ENCODE measurements at places on chromosomes 13 and 19. TPM values are rescaled to one million over a fixed set of nuclear protein-coding genes. Genes with fewer than 3 reads are reported as not detected.

DNA sequence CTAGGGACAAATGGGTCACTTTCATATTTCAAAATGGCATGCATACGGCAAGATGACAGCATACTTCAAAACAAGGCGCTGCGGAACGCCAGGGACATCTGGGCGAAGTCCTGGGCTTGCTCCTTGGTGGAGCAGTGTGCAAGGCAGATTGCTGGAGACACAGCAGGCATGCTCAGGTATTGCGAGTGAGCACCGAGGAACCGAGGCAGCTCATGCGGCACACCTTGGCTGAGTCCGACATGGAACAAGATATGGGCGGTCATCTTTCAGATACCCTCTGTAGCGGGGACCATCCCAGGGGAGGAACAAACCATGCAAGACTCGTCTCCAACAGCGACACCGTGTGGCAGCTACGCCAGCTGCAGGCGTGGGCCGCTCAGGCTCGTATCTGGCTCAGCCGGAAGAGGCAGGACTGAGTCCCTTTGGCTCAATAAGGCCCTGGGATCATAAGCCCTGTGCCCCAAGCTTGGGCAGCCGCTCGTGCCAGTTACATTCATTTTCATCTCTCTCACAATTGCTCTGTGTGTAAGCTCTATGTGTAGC, 112.4 kb downstream of the NUFIP1 start:
- no peak overlapping the region for H3K27ac ChIP-seq
- no peaks in the 10 kb centered on the region for H3K36me3 ChIP-seq
- no peak for DNase-seq

TEX101 gene
- polyA plus RNA-seq, result not detected

GRCh38 chr13:66200555-66200954, 1029.6 kb downstream of the PCDH9 start:
- no peaks in the 10 kb centered on the region for H3K36me3 ChIP-seq
- H3K4me3 ChIP-seq, result no peak overlapping the region
- no peak overlapping the region for H3K27ac ChIP-seq
- no peak for DNase-seq
- no peaks in the 10 kb centered on the region for H3K4me1 ChIP-seq

DNA sequence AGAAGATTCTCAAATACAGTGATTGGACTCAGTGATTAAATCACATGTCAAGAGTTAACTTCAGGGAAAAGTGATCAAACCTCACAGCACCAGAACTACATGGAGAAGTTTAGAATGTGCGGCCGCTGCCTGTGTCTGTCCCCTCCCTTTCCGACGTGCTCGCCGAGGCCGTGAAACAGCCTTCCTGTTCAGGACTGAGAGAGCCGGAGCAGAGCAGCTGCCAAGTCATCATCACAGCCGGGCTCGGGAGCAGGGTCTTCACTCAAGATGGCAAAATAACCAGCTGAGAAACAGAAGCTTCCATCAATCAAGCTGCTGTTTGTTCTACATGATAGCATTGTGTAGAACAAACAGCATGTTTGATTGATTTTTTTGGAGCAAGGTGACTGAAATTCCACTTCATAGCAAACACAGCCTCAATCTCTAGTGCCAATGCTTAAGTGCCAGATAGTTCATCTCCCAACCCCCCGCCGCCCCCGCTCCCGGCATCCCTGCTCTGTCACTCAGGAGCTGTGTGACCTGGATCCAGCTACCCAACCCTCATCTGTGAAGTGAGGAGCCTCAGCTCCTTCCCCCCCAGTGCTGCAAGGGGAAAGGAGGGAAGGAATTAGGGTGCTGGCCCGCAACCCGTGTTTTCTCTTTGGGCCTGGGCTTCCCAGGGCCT, 70.6 kb downstream of the HSPH1 start:
- H3K4me3 ChIP-seq, result no peak overlapping the region
- H3K27me3 ChIP-seq, result no peaks in the 10 kb centered on the region
- no peak for DNase-seq
- H3K36me3 ChIP-seq, result no peaks in the 10 kb centered on the region
- no peak overlapping the region for H3K27ac ChIP-seq

DNA sequence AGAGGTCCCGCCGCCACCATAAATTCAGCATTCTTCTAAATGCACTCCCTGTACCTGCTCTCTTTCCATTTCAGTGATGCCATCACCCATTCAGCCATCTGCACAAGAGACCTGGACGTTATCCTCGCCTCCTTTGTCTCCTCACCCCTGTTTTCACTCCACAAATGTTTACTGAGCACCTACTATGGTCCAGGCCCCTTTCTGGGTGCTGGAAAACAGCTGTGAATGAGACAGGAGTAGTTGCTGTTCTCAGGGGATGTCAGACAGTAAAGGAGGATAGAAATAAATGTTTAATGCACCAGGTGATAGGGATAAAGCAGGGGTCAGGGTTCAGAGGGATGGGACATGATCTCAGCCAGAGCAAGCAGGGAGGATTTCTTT, 3.3 kb downstream of the AP1M1 start:
- no peak for DNase-seq
- H3K4me3 ChIP-seq, result no peak overlapping the region
- H3K4me1 ChIP-seq, result peaks cover 22% of the 10 kb centered on the region
- no peaks in the 10 kb centered on the region for H3K27me3 ChIP-seq
- peaks cover 27% of the 10 kb centered on the region for H3K36me3 ChIP-seq

GRCh38 chr19:18508585-18508984, 13.3 kb downstream of the ELL start:
- H3K4me1 ChIP-seq, result peaks cover 55% of the 10 kb centered on the region
- no peak for DNase-seq
- peak overlapping the region; percentile 66 for H3K27ac ChIP-seq
- no peaks in the 10 kb centered on the region for H3K27me3 ChIP-seq
- no peak overlapping the region for H3K4me3 ChIP-seq

DNA sequence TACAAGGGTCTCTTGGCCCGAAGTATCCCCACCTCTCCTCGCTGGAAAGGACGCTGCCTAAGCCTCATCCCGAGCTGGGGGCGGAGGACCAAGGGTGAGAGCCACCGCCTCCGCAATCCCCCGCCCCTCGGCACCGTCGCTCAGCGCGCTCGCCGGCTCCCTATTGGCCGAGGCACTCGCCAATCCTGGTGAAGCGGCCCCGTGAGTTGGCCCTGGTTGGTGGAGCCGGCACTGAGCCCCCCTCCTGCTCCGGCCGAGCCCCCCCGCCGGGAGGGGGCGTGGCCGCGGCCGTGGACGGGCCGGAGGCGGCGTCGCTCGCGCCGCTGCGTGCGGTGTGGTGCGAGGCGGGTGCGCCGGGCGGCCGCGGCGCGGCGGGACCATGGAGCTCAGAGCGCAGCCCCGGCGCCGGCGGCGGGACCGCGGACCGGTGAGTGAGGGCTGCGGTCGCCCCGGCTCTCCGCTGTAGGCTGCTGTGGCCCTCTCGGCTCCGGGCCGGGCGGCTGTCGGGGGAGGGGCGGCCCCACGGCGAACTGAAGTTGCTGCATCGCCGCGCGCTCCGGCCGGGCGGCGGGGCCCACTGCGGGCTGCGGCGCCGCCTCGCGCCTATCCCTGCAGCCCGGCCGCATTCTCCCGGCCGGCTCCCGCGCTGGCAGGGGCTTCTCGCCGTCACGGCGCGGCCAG, at the start of gene WASF3:
Gene WASF3, plus strand, starts transcription at position 291 of the 681 bp plus-strand sequence. CDS start 84,588 bp downstream, outside the sequence.
- peak; percentile 98 for DNase-seq
- no peaks in the 10 kb centered on the region for H3K4me1 ChIP-seq
- H3K36me3 ChIP-seq, result no peaks in the 10 kb centered on the region
- peak within 1 kb of the TSS; percentile 66 for H3K4me3 ChIP-seq
- H3K27ac ChIP-seq, result no peak within 1 kb of the TSS
- no peaks in the 10 kb centered on the region for H3K27me3 ChIP-seq

DNA sequence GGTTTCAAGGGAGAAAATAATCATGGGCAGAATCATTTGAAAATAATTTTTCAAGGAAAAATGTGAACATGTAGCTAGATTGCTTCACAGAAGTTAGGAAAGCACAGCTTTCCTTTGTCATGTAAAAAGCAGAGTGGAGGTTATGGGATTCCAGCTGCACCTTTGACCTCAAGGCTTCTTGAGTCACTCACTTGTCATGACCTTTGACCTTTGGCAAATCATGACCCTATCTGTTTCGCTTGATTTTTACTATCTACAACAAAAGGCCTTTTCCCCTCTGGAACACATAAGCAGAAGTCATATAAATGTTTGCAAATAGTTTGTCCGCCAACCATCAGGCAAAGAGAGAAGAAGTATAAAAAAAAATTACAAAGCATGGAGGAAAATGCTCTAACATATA, 210.7 kb upstream of the MIR17HG start:
- no peaks in the 10 kb centered on the region for H3K36me3 ChIP-seq
- no peak for DNase-seq
- H3K4me3 ChIP-seq, result no peak overlapping the region
- no peak overlapping the region for H3K27ac ChIP-seq
- H3K27me3 ChIP-seq, result no peaks in the 10 kb centered on the region
- H3K4me1 ChIP-seq, result peaks cover 13% of the 10 kb centered on the region

KIR3DL2 gene
- not detected for polyA plus RNA-seq

MBD3L2B gene
- polyA plus RNA-seq, result not detected

DNA sequence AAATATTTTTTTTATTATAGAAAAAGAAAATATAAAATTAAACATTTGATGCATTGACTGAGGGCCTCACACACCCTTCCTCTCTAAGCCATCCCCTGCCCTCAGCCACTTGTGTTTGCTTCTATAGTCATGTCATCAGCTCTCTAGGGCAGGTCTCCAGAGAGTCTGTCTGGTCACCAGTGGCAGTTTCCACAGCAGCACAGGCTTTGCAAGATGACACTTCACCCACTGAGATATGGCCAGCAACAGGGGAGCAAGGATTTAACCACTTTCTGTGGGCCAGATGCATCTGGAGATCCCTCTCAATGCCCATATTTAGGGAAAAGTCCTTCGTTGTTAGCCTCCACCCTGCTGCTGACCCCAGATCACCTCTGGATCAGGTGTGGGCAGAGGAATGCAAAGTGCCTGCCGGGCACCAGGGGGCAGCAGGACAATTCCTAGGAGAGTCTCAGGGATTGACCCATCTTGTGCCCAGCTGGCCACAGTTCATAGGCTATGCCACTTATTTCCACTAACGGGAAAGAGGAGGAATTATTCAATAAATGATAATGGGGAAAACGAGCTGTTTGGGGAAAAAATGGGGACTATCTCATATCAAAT, 4.8 kb downstream of the ABCC4 start:
- DNase-seq, result no peak
- H3K4me3 ChIP-seq, result no peak overlapping the region
- peaks cover 5% of the 10 kb centered on the region for H3K4me1 ChIP-seq
- H3K27ac ChIP-seq, result peak overlapping the region; percentile 67

DNA sequence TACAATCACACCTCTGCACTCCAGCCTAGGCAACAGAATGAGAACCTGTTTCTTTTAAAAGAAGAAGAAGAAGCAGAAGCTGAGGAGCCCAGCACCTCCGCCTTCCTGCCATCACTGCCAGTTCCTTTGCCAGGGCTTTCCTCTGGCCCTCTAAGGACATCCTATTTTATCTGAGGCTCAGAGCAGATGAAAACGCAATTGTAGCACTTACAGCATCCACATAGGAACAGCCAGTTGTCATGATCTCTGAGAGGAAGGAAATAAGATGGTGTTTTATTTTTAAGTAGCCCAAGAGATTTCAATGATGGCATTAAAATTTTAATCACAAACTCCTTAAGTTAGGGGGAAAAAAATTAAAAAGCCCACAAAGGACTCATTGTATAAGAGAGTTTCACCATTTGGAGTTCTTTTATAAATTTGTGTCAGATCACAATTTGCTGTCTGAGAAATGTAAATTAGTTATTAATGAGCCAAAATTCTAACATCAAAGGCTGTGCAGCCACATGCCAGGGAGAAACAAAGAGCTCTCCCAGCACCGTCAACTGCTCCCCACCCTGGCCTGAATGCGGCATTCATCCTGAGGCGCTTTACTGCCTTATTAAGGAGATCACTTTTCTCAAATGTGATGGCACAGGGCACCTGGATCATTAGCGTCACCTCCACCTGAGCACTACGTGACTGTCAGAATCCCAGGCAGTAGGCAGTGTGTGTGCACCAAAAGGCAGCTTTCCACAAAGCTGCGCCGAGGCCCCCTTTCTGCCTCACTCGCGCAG, 393.0 kb downstream of the FOXO1 start:
- H3K27ac ChIP-seq, result no peak overlapping the region
- DNase-seq, result no peak
- no peaks in the 10 kb centered on the region for H3K36me3 ChIP-seq
- H3K4me3 ChIP-seq, result no peak overlapping the region
- no peaks in the 10 kb centered on the region for H3K4me1 ChIP-seq

NCR1 gene
- not detected for polyA plus RNA-seq

GRCh38 chr13:111121506-111121905, 6.4 kb downstream of the ARHGEF7 start:
- no peak overlapping the region for H3K27ac ChIP-seq
- no peak overlapping the region for H3K4me3 ChIP-seq
- no peaks in the 10 kb centered on the region for H3K27me3 ChIP-seq
- H3K36me3 ChIP-seq, result no peaks in the 10 kb centered on the region
- H3K4me1 ChIP-seq, result no peaks in the 10 kb centered on the region
- peak; percentile 35 for DNase-seq

SH2D3A gene
- 12.5 TPM for polyA plus RNA-seq

DNA sequence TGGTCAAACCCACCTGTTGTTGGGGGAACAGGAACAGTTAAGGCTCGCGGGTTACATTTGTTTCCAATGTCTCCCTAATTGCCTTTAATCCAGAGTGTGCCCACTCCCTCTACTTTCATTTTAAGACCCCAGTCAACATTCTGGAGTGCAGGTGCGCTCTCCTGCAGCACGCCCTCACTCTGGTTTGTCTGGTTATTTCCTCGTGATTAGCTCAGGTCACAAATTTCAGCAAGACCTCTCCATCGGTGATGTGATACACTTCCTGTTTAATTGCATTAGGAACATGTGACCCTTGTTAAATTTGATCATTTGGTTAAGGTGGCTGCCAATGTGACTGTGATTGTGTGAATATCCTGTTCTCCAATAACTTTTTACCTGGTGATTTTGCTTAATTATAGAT, 53.0 kb downstream of the TEX29 start:
- H3K4me3 ChIP-seq, result no peak overlapping the region
- no peak for DNase-seq
- H3K27ac ChIP-seq, result no peak overlapping the region
- H3K27me3 ChIP-seq, result no peaks in the 10 kb centered on the region

GRCh38 chr19:8401981-8402411, 11.1 kb upstream of the MARCHF2 start:
- peaks cover 15% of the 10 kb centered on the region for H3K4me1 ChIP-seq
- H3K36me3 ChIP-seq, result peaks cover 21% of the 10 kb centered on the region
- DNase-seq, result no peak
- H3K27me3 ChIP-seq, result no peaks in the 10 kb centered on the region

CEACAM8 gene
- not detected for polyA plus RNA-seq

ANGPTL8 gene
- polyA plus RNA-seq, result 1.3 TPM

GRCh38 chr19:52936954-52937325, 13.7 kb upstream of the ZNF888 start:
- H3K4me3 ChIP-seq, result no peak overlapping the region
- H3K27me3 ChIP-seq, result no peaks in the 10 kb centered on the region
- no peak overlapping the region for H3K27ac ChIP-seq
- H3K4me1 ChIP-seq, result peaks cover 5% of the 10 kb centered on the region

DNA sequence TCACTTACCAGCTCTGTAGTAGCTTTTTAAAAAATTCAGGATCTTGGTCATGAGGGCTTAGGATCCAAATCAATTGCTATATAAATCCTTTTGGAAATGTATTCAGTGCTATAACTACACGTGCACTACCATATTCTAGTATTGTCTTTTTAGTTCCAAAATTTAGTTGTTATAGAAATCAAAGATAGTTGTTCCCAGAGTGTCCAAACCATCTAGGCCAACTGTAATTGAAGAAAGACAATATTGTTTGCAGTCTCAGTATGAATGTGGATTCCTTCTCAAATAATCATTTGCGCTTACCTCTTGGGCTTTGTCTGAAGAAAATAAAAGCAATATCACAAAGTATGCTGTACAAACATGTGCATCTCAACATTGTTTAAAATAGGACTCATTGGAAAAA, 184.1 kb upstream of the EDNRB start:
- H3K27me3 ChIP-seq, result no peaks in the 10 kb centered on the region
- no peak for DNase-seq
- H3K27ac ChIP-seq, result no peak overlapping the region
- no peak overlapping the region for H3K4me3 ChIP-seq
- H3K36me3 ChIP-seq, result no peaks in the 10 kb centered on the region

TRAPPC6A gene
- polyA plus RNA-seq, result 123 TPM

SMIM44 gene
- polyA plus RNA-seq, result not detected

ZNF724 gene
- not detected for polyA plus RNA-seq

RXFP2 gene
- not detected for polyA plus RNA-seq
